ENCODE measurements at places on chromosomes 2 and 18. TPM values are rescaled to one million over a fixed set of nuclear protein-coding genes. Genes with fewer than 3 reads are reported as not detected.

DNA sequence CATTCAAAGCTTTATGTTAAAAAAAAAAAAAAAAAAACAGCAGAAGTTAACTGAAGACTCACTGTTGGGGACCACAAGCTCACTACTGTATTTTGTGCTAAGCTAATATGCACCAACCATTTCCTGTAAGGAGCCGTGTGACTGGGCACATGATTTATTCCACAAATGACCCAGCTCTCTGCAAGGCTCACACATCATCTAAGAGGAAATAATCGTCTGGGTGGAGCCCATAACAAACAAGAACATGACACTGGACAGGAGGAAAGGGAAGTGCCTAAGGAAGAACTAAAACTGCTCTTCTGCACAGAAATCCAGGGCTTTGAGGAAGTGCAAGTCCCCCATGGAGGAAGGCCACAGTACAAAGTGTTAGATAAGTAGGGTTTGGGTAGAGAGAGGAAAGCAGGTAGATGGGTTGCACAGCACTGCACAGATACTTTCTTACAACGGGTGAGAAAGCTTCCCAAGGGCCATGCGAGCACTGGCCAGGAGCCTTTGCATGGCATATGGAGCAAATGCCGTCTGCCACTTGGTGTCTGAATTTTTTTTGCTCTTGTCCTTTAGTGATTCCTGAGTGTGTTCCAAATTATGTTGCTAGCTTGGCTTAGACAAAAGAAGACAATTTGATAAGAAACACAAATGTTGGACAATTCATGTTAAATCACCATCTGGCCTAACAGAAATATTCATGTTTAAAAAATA, 24.4 kb downstream of the NFE2L2 start:
- DNase-seq = no peak

GRCh38 chr2:231957913-231958763, 3.4 kb upstream of the DIS3L2 start:
- no peak for DNase-seq

DNA sequence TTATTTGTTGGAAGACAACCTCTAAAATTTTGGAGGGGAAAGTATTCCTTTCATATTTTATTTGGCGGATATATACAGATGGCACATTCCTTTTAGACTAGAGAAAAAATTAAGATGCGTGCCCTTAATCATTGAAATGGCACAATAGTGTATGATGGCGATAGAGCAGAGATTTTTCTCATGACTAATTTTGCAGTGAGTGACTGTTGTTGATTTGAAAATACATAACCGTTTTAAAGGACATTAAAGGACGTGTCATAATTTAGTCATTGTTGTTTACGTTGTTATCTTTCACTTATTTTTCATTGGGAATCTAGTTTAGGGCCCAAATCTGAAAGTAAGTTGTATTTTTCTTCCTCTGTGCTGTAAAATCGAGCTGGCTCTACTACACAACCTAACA, 61.7 kb downstream of the CERS6 start:
- DNase-seq = no peak

The CDCA7 gene
- 0.33 TPM for total RNA-seq

GRCh38 chr2:55138882-55139229, 88.6 kb upstream of the RTN4 start:
- no peak for DNase-seq

DNA sequence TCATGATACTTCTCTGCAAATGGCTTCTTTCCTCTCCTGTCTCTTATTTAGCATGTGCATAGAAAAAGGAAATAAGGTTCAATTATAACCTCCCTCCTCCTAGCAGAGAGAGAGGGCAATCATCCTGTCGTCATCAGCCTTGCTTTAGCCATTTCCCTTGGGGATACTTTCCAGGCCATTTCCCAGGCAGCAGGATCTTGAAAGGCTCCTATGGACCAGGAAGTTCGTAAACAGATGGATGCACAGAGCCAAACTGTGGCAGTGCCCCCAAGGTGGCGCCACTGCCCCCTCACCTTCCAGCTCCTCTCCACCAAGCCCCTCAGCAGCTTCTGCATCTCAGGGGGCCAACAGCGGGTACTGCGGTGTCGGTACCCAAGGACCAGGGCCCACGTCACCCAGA, 157.4 kb downstream of the DTNA start:
- DNase-seq = no peak
